ENCODE measurements at places on chromosomes 7 and 10.

GRCh38 chr7:69932034-69932628, 333.9 kb downstream of the AUTS2 start:
- peak; percentile 58 for DNase-seq

GRCh38 chr10:93476756-93477155, 5.4 kb downstream of the MYOF start:
- DNase-seq, result peak; percentile 43

GRCh38 chr7:71733107-71733870, 601.3 kb downstream of the GALNT17 start:
- DNase-seq, result peak; percentile 64

DNA sequence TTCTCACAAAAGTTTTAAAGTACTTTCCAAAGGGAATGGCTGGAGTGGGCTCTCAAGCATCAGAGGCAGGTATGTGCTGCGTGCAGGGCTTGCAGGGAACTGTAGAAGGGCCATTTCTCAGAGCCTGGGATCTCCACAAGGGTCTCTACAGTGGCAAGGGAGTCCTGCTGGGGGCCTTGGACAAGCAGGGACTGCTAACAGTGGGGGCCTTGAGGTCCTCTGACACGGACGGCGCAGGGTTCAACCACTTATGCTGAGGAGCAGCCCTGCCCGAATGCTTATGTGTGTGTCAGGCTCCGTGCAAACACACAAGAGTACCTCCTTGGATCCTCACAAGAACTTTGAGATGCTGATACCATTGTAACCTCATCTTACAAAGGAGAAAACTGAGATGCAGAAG, 342.1 kb upstream of the COBL start:
- DNase-seq, result no peak

GRCh38 chr10:25639646-25640045, 294.4 kb upstream of the MYO3A start:
- DNase-seq, result no peak

DNA sequence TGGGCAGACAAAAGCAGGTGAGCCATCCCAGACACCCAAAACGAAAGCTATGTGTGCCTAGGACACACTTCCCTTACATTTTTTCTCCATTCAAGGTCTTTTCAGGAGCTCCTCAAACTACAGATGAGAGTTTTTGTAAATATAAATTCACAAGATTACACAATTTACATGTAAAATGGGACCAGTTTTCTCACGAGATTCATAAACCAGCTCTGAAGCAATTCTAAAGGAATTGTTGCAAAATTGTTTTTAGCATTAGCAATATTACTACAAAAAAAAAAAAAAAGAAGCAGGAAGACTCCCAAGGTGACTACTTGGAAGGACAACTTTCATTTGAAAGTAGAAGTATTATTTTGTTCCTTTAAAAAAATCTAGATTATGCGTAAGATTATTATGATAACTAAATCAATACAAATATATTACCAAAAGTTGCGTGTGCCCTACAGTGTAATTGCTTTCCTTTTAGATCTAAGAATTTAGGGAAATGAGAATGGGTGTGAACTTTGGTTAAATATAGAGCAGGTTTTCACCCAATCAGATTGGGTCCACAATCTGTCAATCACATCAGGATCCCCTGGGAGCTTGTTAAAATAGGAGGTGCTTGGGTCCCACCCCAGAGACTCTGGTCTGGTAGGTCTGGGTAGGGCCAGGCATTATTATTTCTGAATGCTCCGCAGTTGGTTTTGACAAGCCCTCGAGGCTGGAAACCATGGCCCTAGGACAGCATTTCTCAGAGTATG, 72.2 kb downstream of the TBXAS1 start:
- DNase-seq, result no peak

DNA sequence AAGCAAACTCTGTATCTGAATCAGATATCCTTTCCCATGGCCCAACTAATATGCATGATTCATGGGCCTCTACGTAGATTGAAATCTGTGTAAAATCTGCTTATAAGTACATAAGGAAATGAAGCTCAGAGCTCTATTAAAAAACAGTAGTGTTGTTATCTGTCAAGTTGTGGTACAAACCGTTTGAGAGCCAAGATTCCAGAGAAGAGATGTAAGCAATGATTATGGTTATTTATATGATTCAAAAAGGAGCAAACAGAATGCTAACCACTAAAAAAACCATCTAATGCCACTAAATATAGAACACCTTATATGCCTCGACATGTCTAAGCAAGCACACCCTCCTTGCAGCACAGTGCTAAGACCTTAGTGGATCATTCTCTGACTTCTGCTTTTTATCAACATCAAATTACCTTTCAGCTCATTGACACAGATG, 26.6 kb downstream of the RPP38 start:
- peak; percentile 59 for DNase-seq

GRCh38 chr7:37642028-37642540, 41.5 kb upstream of the GPR141 start:
- no peak for DNase-seq

GRCh38 chr10:42955493-42955889, 121.4 kb upstream of the RET start:
- DNase-seq, result no peak
